ENCODE measurements at places on chromosomes 5 and 9. TPM values are rescaled to one million over a fixed set of nuclear protein-coding genes. Genes with fewer than 3 reads are reported as not detected.

The GPR150 gene
- total RNA-seq = 0.54 TPM

The KIF12 gene
- not detected for total RNA-seq

The IFNK gene
- not detected for total RNA-seq

The FAM169A gene
- total RNA-seq = not detected

The CCDC171 gene
- 1.5 TPM for total RNA-seq

The PCDHB8 gene
- 0.49 TPM for total RNA-seq

The MYO10 gene
- 24.9 TPM for total RNA-seq

The PAEP gene
- not detected for total RNA-seq

The TRIM7 gene
- total RNA-seq = 2.5 TPM

The RHOBTB3 gene
- total RNA-seq = 101 TPM

The YTHDC2 gene
- total RNA-seq = 16.2 TPM

The C7 gene
- total RNA-seq = 1,610 TPM

The TMEM252 gene
- total RNA-seq = not detected

The SLC36A2 gene
- total RNA-seq = not detected

The CYLC2 gene
- not detected for total RNA-seq

The LRRC19 gene
- total RNA-seq = not detected

The CARTPT gene
- not detected for total RNA-seq

The QRFP gene
- total RNA-seq = not detected

The EGR1 gene
- 64.1 TPM for total RNA-seq

The IFNA13 gene
- total RNA-seq = not detected

The MYOT gene
- total RNA-seq = not detected

The MAP1B gene
- total RNA-seq = 82.1 TPM

The PCDHA9 gene
- total RNA-seq = not detected

The ARAP3 gene
- 6.9 TPM for total RNA-seq

The SLC6A7 gene
- total RNA-seq = not detected

The EDIL3 gene
- total RNA-seq = 34.8 TPM

The GPX3 gene
- total RNA-seq = 15.9 TPM

The TMEM38B gene
- 3.2 TPM for total RNA-seq

The JAKMIP2 gene
- total RNA-seq = not detected

The GPR21 gene
- total RNA-seq = not detected

The SLIT3 gene
- total RNA-seq = 13.2 TPM

The WNK2 gene
- not detected for total RNA-seq

The JADE2 gene
- total RNA-seq = 75.7 TPM

The PPWD1 gene
- 26.6 TPM for total RNA-seq

The CCDC187 gene
- total RNA-seq = not detected

The FAM153A gene
- total RNA-seq = not detected

The DPM2 gene
- total RNA-seq = 15.6 TPM

The GNE gene
- 19.8 TPM for total RNA-seq

The TRPM3 gene
- total RNA-seq = 3.9 TPM

The ABLIM3 gene
- 31.9 TPM for total RNA-seq

The MRPL36 gene
- 24.7 TPM for total RNA-seq

The SLC34A1 gene
- total RNA-seq = not detected

All from cardiac atrium fibroblast (primary cell).